ENCODE measurements at places on chromosomes 12 and 14. TPM values are rescaled to one million over a fixed set of nuclear protein-coding genes. Genes with fewer than 3 reads are reported as not detected.

The ACVRL1 gene
- total RNA-seq: not detected

The INHBC gene
- total RNA-seq: not detected

The RERGL gene
- not detected for total RNA-seq

The CLBA1 gene
- 1.9 TPM for total RNA-seq

DNA sequence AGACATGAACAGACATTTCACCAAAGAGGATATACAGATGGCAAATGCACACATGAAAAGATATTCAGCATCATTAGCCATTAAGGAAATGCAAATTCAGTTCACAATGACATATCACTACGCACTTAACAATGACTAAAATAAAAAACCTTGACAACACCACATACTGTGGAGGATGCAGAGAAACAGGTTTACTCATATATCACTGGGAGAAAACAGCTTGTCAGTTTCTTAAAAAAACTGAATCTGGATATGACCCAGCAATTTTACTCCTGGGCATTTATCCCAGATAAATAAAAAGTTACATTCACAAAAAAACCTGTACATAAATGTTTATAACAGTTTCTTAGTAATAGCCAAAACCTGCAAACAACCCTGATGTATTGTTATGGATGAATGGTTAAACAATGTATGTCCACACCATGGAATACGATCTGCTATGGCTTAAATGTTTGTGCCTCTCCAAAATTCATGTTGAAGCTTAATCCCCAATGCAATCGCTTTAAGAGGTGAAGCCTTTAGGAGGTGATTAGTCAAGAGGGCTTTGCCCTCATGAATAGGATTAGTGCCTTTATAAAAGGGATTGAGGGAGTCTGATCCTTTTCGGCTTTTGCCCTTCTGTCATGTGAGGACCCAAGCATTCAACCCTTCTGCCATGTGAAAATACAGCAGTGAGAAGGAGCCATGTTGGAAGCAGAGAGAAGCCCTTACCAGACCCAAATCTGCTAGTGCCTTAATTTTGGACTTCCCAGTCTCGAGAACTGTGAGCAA, 36.0 kb upstream of the PPP4R3A start:
- DNase-seq: no peak

DNA sequence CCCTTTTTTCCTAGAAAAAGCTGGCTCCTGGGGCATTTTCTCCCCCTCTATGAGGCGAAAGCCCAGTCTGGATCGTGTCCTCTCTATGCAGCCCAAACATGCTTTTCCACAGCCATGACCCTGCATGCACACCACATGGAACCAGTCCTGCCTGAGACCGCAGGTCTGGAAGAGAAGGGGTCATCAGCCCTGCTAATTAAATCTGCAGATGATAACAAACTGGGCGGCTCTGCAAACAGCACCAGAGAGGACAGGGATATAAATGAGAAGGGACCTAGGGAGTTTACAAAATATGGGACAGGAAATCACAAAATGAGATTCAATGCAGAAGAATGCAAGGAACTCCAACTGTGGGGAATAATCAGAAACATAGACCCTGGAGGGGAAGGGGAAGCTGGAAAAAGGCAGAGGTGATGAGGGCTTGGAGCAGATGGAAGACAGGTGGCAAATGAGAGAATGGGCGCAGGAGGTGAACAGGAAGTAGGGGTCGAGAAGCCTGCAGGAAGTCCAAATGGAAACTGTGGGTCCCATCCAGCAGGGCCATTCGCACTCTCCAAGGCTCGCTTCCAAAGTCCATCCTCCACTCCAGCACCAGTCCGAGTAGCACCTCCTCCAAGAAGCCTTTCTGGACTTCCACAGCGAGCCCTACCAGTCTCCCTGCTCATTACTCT, 76.3 kb downstream of the ANO2 start:
- no peak for DNase-seq

DNA sequence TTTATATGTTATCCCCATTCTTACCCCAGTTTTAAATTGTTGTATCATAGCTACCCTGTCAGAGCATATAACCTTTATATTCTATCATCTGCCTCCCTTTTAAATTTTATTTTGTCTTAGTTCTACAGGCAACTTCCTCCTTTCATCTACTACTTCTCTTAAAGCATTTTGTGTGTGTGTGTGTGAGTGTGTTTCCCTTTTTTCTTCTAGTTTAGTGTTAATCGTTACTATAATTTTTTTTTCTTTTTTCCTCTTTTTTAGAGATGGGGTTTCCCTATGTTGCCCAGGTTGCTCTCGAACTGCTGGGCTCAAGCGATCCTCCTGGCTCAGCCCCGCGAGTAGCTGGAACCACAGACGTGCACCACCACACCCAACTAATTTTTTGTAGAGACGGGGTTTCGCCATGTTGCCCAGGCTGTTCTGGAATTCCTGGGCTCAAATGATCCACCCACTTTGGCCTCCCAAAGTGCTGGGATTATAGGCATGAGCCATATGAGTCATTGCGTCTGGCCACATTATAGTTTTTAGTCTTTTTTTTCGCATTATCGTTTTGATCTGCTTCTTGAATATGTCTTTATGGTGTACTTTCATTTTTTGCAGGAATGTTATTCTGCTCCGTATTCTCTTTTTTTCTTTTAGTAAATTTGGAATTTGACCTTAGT, 33.1 kb upstream of the FBXO34 start:
- no peak for DNase-seq

GRCh38 chr12:50999093-50999492, 27.1 kb downstream of the SLC11A2 start:
- DNase-seq: no peak

DNA sequence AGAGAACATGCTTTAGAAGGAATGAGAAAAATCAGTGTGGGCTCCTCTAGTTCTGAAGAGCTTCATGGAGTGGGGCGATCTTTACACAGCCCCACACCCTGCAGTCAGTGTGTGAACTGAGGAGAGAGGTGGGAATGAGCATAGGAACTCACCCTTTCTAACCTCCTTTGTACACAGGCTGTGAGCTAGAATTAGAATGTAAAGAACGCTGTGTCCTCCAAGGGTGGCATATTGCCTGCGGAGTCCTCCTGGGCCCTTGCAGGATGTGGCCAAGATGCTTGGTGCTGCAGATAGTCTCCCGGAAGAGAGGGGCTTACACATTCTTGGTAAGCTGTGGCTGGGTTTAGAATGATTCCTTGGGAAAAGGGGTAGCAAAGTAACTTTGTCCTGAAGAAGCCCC, 43.9 kb downstream of the NINJ2 start:
- no peak for DNase-seq

DNA sequence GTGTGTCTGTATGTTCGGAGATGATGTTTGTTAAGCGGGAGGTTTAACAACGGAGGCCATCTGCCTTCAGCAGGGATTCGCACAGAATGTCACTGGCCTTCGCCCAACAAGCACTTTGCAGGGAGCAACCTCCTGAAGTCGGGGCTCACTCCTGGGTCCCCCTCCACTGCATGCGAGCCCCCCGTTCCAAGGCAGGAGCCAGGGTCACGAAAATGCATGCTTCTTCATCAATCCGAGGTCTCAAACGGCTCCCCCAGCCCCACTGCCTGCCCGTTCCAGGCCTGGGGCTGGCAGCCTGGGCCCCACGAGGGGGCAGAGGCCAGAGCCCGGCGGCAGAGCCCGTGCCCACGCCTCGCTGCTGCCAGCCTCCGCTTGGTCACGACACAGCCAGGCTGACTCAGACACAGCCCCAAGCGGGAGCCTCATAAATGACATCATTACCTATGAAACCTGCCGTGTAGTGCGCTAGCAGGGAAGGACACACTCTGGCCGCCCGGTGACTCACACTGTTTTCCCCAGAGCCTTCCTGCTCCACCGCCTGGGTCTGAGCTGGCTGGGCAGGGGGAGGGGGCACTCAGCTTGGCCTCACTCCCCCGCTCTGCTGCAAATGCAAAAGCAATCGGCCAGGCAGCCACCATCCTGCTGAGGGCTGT, 169.5 kb upstream of the RTL1 start:
- peak; percentile 71 for DNase-seq

GRCh38 chr14:99599393-99599792, 4.6 kb downstream of the CCDC85C start:
- DNase-seq: no peak

GRCh38 chr14:65387628-65388027, 24.9 kb upstream of the FUT8 start:
- no peak for DNase-seq

DNA sequence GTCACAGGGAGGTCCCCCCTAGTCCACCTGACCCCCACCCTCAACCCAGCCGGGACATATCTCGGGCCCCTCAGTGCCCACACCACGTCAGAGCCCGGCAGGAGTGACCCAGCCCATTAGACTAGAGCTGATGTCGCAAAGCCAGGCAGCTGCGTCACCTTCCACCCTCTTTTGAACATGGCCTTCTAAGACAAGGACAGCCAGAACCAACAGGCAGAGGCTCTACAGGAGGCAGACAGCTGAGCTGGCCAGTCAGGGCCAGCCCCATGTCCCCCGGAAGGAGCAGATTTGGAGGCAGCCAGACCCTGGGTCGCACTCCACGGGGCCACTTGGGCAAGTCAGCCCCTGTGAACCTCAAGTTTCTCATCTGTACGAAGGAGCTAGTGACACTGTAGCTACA, 44.1 kb downstream of the SCARB1 start:
- DNase-seq: no peak

DNA sequence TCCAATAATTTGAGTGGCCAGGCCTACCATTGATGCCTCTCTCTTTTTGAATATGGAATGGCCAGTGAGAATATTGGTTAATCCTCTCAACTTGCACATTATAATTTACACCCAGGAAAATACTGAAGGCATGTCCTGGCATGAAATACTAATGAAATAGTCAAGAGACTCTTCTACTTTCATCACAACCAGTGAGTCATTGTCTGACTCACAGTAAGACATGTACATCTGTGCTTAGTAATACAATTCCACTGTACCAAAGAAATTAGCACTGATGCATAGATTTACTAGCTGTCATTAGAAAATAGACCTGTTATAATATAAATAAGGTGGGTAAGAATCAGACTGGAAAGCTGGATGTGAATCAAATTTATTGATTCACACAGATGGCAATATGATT, 31.6 kb downstream of the KCNC2 start:
- DNase-seq: no peak

GRCh38 chr12:38507839-38508238, 191.3 kb downstream of the ALG10B start:
- no peak for DNase-seq

The TC2N gene
- 48.8 TPM for total RNA-seq

GRCh38 chr14:74491956-74492775, 939 bp downstream of the NPC2 start:
- DNase-seq: peak; percentile 29

The KITLG gene
- 0.14 TPM for total RNA-seq

DNA sequence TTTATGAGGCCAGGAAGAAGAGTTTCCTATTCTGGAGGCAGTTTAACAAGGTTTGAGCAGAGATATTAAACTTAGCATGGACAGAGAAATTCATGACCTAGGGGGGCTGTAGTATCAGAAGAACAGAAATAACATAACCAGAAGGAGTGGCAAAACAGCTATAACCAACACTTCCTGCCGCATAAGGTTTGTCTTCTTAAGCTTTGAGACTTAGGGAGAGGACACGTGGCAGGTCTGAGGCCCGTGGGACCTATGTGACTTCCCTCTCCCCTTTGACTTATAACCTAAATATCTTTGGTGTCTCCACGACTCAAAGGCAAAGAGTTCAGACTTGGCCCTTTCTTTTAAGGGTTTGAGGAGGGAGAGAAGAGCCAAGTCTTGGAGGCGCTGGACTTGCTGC, 119.1 kb upstream of the PZP start:
- no peak for DNase-seq

- no peak for DNase-seq
These were observed 267.7 kb downstream of the RASSF9 start for GRCh38 chr12:85568395-85569103.

GRCh38 chr14:34930591-34931091, 52.2 kb upstream of the SRP54 start:
- DNase-seq: peak; percentile 32

GRCh38 chr12:108191938-108192337, 62.9 kb downstream of the WSCD2 start:
- no peak for DNase-seq

DNA sequence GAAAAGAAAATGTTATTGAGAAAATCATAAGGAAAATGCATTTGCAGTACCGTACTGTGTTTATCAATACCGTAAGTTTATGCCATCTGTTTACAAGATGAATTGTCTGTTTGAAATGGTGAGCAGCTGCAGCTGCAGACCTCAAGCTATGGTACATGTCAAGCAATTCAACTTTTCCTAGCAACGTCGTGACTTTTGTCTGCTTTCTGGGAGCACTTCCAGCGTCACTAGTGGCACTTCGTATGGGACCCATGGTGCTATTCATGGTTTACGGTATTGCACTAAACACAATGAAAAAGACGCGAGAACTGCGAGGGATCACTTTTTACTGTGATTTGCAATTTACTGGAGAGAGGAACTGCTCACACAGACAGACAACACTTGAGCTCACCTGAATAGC, 160.8 kb downstream of the UNC79 start:
- DNase-seq: no peak

GRCh38 chr14:67502867-67503266, 14.3 kb upstream of the TMEM229B start:
- no peak for DNase-seq

DNA sequence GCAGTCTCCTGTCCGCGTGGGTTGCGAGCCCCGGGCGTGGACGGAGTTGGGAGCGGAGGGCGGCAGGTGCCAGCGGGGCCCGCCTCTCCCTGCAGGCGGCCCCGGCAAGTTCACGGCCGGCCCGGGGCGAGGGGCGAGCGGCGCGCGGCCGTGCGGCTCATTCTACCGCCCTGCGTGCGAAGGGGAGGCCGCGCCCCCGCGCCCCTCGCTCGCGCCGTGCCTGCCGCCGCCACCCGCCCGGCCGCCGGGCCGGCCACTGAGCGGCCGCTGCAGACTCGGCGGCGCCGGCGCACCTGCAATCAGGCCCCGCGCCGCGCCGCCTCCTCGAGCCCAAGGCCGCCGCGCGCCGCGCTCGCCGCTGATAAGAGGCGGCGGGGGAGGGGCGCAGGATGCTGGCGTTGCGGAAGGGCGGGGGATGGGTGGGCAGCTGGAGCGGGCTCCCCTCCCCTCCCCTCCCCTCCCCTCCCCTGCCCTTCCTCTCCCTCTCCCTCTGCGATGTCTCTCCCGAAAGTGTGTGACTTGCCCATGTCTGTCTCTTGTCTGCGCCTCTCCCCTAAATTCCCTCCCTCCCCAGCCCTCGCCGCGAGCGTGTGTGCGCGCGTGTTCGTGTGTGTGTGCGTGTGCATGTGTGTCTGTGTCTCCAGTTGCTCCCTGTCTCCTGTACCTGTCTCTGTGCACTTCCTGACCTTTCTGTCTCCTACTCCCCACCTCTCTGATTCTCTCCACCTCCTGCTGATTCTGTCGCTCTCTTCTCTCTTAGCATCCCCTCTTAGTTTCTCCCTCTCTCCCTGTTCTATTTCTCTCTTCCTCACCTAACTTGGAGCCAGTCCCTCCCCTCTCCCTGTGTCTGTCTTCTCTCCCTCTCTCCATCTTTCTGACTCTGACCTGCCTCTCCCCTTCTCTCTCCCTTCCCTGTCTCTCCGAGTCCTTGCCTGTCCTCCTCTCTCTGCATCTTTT, 768.1 kb upstream of the TBX3 start:
- peak; percentile 20 for DNase-seq
